ENCODE measurements at places on chromosomes 1 and 21. TPM values are rescaled to one million over a fixed set of nuclear protein-coding genes. Genes with fewer than 3 reads are reported as not detected.

- DNase-seq, result no peak
Measured at GRCh38 chr1:52022133-52022532, 11.5 kb downstream of the KTI12 start.

GRCh38 chr1:180243517-180244221 is 13.6 kb downstream of the LHX4 start:
- DNase-seq, result no peak

DNA sequence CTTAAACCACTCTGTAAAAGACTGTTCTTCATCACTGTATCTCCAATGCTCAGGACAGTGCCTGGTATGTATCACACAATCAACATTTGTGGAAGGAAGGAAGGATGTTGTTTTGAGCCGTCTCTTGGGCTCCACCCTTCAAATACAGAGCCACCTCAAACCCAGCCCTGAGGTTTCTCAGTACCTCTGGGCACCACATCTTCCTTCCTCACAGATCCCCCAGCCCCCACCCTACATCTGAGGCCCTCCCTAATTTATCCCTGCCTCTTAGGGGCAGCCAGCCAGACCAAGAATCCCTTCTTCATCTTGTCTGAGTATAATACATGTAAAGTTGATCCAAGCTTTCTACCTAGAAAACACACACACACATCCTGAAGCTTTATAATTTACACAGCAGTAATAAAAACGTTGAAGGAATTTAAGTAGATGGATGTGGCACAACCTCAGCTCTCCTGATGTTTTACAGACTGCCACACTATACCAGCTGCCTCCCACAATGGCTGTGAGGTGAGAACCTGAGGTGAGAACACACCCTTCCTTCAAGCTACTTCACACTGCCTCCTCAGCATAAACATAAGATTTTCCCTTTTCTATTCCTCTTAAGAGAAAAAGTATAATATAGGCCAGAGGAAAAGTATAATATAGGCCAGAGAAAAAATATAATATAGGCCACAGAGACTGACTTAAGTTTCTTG is 48.5 kb downstream of the CDC7 start:
- peak; percentile 32 for DNase-seq

The HOOK1 gene
- 20.9 TPM for total RNA-seq

DNA sequence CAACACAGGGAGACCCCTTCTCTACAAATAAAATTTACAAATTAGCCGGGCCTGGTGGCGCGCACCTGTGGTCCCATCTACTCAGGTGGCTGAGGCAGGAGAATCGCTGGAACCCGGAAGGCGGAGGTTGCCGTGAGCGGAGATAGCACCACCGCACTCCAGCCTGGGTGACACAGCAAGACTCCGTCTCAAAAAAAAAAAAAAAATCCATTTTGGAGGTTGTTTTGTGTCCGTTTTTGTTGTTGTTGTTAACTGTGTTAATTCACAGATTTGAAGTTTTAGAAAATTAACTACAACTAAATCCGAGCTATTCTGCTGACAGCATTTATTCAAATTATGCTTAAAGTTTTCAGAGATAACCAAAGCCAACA is 618 bp downstream of the CLCC1 start:
- peak; percentile 21 for DNase-seq

DNA sequence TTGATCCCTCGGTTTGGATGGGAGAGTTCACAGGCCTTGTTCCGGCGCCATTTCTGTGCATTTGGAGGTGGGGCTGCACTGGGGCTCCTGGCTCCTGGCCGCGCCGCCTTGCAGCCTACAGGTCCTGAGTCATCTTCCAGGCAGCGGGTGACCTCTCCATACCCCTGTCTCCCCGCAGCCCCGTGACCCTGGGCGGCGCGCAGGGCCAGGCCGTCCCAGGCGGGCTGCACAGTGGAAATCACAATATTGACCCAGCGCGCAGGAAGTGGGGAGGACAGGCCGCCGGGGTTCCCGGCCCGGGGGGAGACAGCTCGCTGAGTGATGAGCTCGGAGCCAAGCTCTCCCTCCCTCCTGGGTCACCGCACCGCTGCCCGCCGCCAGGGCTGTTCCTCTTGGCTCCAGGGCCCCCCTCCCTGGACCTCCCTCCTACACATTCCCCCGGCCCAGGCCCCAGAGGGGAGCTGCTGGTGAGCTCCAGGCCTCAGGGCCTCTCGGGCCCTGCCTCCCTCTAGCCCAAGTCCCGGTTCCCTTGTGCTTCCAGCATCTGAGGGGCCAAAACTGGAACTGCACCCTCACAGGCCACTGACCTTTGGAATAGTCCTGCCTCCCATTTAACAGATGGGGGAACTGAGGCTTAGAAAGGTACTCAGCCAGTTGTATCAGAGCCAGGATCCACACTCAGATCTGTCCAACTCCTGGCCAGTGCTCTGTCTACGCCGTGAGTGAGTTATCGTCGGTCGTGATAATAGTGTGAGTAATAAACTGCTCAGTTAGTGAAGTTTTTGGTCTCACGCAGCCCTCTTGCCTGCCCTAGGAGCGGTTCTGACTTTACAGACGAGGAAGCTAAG is 142.9 kb upstream of the WNT4 start:
- no peak for DNase-seq

The SPATA45 gene
- not detected for total RNA-seq

DNA sequence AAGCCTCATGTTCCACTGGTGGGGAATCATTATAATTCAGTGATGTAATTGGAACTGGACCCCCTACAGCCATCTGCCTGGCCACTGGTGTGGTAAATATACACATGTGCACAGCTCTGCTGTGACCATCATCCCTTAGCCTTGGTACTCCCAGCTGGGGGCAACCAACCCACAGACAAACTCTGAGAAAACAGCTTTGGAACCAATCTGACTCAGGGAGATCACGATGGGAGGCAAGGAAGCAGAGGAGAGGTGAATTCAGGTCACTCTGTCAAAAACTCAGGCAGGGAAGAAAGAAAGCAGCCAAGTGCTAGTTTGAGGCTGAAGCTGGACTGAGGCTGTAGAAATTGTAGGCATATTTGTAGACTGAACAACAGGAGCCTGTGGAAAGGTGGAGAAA is 197.8 kb upstream of the GALNT2 start:
- no peak for DNase-seq
